Activated CD8-positive, alpha-beta T cell treated with anti-CD3 and anti-CD28 coated beads, Interleukin-2, amount 10 ng/mL, durations not matched to agents 7 days and 5 days (primary cell): ENCODE measurements at places on chromosomes 7 and 10. TPM values are rescaled to one million over a fixed set of nuclear protein-coding genes. Genes with fewer than 3 reads are reported as not detected.

- no peak for DNase-seq
These were observed 30.8 kb upstream of the ZNF32 start for GRCh38 chr10:43679509-43679908.

The DLX6 gene
- not detected for total RNA-seq

GRCh38 chr10:30970760-30971460 lies 60.8 kb downstream of the ZNF438 start:
- DNase-seq, result no peak

The GRM8 gene
- total RNA-seq, result not detected

The GLRX3 gene
- 80.6 TPM for total RNA-seq

The HMX3 gene
- not detected for total RNA-seq

The ASL gene
- total RNA-seq, result 34.1 TPM
